ENCODE measurements at places on chromosomes 1 and 21.

DNA sequence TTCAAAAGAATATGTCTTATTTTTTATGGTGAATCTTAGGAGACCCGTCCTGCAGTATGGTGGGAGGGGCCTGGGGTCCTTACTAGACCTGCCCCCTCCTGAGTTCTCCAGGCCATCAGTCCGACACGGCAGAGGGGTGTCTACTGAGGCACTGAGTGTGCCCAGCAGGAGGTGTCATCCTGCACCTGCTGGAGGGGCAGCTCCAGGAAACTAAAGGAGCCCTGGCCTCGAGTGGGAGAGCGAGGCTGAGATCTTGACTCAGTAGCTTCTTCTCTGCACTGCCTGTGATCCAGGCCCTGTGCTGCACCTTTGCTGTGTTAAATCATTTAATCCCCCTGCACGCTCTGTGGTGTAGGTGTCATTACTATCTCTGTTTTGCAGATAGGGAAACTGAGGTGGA is 587.7 kb downstream of the PTPRU start:
- DNase-seq = no peak

GRCh38 chr1:235275223-235275622 is 52.8 kb downstream of the ARID4B start:
- no peak for DNase-seq

DNA sequence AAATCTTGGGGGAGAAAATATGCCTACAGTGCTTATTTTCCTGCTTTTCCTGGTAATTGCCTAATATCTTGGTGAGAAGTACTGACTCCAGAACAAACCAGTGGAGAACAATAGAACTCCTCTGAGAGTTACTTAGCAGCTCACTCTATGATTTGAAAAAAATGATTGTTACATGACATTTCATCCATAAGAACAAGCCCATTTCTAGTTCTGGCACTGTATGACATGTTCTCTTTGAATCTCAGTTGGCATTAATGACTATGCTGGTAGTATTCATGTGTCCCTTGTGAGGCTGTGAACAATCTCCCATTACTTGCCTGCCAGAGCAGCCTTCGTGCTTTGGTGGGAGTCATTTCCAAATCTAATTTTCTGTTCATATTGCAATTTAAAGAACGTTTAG is 58.0 kb downstream of the CLIC4 start:
- no peak for DNase-seq

GRCh38 chr1:106889059-106889458 is 167.4 kb upstream of the PRMT6 start:
- no peak for DNase-seq

DNA sequence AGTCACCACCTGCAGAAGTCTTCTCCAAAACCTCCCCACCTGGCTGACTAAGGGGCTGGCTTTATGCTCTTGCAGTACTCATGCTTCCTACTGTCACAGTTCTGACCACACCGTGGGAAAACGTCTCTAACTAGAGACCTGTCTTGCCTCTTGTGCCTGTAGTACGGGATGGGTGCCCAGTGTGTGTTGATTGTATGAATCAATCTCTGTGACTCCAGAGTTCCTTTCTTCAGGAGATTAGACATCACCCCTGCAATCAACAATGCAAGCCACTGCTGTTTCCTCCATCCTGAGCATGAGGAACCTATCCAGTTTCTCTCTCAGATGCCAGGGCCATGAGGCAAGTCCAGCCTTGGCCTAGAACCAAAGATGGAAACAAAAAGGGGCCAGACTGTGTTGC is 64.1 kb downstream of the LRRN2 start:
- DNase-seq = no peak

GRCh38 chr1:8835941-8836643 is 18.7 kb upstream of the RERE start:
- no peak for DNase-seq

DNA sequence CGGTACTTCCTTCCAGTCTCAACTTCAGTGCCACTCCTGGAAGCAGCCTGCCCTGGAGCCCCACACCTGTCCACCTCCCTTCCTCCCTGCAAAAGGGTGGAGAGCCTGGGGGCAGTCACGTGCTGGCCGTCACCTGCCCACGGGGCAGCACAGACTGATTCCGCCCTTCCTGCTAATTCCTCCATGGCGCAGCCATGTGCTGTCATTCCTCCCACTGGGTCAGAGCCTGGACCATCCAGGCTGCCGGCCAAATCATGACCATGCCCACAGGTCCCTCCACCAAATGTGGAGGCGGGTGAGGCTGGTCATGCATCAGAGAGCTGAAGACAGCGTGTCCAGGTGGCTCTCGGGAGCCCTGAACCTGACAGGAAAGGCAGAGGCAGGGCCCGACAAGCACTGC is 24.4 kb upstream of the GPR153 start:
- no peak for DNase-seq

GRCh38 chr1:196997423-196997822 is 20.1 kb downstream of the CFHR5 start:
- DNase-seq = peak; percentile 38

GRCh38 chr1:22349362-22350043 is 102.1 kb upstream of the ZBTB40 start:
- DNase-seq = no peak

DNA sequence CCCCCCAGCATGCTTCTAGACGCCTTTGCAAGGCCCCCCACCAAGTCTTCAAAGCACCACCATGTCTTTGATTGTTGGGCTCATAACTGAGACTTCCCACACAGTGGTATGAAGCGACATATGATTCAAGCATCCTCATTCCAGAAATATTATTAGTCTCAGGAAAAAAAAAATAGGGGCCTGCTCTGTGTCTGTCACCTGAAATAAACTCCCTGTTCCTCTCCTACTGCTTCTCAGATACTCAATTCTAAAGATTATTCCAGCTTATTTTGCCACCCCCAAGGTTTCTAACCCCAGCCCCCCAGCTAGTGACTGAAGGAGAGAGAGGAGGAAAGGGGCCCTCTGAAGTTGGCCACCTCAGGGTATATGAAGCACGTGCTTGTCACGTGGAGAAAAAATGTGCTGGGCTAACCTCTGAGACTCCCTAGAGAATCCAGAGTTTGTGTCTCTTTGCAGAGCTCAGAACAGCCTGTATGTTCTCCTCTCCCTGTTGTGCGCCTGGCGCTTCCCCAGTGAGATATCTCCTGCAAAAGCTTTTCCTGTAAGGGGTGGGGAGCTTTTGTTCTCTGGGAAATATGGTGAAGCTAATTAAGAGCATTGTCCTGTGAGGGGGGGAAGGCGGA is 35.9 kb upstream of the RASAL2 start:
- peak; percentile 50 for DNase-seq

- no peak for DNase-seq
Observed at GRCh38 chr21:29403922-29404538, 105.3 kb downstream of the BACH1 start.

- DNase-seq = no peak
Observed at GRCh38 chr1:2091611-2092604, 41.7 kb downstream of the PRKCZ start.

DNA sequence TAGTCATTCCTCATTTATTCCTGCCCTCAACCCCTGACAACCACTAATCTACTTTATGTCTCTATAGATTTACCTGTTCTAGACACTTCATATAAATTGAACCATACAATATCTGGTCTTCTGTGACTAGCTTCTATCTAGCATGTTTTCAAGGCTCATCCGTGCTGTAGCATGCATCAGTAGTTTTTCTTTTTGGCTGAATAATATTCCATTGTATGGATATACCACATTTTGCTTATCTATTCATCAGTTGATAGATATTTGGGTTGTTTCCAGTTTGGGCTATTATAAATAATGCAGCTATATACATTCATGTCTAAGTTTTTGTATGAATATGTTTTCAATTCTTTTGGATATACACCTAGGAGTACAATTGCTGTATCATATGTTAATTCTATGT is 101.5 kb downstream of the HFM1 start:
- DNase-seq = no peak

- no peak for DNase-seq
Observed at GRCh38 chr21:34965200-34966174, 83.6 kb downstream of the RUNX1 start.

DNA sequence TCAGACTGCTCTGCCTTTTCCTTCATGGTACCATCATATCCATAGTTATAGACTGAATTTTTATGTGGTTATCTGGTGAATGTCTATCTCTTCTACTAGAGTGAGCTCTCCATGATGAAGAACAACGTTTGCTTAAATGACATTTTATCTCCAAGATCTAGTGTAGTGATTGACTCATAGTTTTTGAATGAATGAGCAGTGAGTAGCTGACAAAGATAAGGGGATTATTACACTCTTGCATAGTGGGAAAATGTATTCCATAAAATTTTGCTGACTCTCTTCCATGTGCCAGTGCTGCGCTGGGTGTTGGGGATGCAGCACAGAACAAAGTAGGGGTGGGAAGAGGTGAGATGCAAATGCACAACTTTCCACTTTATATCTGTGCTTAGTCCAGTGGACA is 147.7 kb downstream of the TGFB2 start:
- no peak for DNase-seq

DNA sequence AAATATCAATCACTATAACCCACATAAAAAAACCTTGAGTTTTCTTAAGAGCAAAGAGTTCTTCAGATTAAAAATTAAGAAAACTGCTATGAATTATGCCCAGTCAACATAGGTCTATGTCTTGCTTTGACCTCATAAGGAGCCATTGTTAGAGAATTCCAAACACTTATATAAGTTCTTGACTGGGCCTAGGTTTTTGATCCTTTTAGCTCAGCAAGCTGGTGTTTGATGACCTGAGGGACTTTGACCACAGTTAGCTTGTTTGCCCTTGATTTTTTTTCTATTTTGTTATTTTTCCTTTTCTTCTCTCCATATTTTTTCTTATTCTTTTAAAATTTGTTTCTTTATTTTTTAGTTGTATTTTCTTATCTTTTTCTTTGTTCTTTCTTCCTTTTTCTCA is 122.3 kb downstream of the RHOU start:
- DNase-seq = no peak

GRCh38 chr1:94634977-94635416 is 93.4 kb upstream of the F3 start:
- DNase-seq = no peak

DNA sequence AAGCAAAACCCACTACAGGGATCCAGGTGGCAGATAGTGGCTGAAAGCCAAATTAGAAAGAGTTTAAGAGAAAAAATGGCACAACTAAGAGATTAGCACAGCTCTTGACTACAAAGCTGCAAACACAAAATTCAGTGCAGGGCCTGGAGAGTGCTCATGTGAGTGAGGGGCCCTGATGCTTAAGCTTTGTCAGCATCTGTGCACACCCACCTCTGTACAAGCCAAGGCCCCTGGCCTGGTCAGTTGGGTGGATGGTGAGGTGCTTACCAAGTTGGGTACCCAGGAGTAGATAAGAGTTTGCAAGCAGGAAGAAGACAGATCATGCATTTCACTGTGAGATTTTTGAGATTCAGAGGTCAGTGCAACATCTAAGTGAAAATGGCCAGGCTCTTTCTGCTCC is 62.7 kb upstream of the ATP1B1 start:
- DNase-seq = no peak

GRCh38 chr1:54378874-54379554 is 27.2 kb downstream of the SSBP3 start:
- DNase-seq = no peak
